LHCN-M2 (cell line): ENCODE measurements at places on chromosomes 5 and 9. TPM values are rescaled to one million over a fixed set of nuclear protein-coding genes. Genes with fewer than 3 reads are reported as not detected.

DNA sequence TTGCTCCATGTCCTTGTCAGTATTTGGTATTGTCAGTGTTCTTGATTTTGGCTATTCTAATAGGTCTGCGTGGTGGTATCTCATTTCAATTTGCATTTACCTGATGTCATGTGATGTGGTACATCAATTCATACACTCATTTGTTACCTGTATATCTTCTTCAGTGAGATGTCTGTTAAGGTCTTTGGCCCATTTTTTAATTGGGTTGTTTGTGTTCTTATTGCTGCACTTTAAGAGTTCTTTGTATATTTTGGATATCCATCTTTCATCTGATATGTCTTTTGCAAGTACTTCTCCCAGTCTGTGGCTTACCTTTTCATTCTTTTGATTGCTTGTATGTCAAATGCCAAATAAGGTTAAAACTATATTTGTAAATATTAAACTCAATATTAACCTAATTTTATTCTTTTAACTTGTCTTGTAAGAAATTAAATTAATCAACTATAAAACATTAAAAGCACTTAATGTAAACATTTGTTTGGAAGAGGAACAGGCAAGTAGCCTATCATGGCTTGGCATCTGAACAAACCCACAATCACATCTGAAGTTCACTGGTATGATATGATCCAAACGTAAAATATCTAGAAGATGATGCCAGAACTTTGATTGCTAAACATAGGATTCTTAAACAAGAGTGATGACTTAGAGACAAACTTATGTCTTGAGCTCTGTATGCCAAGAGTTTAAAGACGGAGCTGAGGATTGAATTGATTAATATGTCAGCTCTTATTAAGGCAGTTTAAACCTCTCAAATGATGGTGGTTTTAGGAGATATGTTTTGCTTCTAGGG is 587.3 kb downstream of the ANXA1 start:
- no peak for DNase-seq

DNA sequence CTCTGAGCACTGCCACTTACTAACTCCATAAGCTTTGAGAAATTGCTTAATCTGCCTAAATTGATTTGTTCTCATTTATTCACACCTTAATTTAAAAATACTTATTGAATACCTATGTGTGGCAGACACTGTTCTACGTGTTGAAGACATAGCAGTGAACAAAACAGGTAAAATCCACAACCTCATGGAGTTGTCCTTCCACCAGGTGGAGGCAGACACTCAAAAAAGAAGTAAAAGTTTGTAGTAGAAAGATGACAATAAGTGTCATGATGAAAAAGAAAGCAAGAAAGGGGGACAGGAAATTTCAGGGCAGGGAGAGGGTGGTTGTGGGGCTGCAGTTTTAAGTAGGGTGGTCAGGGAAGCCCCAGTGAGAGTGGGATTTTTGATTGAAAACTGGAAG is 94.9 kb downstream of the SREK1 start:
- peak; percentile 5 for DNase-seq

DNA sequence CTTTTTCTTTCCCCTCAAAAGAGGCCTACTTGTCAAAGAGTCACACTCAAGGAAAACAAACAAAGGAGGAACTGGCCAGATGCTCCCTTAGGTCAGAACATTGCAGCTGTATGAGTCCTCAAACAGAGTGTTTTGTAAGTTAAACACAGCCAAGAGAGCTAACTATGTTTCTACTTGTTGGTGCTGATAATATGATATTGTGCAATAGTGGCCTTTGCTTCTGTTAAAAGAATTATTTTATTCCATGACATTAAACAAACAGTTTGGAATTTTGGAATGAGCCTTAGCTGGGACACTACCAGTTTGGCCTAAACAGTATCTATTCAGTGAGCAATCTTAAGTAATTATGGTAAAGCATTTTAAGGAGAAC is 56.0 kb upstream of the TPD52L3 start:
- peak; percentile 33 for DNase-seq

- peak; percentile 88 for DNase-seq
These were observed 67.6 kb upstream of the NR5A1 start for GRCh38 chr9:124574534-124575375.

DNA sequence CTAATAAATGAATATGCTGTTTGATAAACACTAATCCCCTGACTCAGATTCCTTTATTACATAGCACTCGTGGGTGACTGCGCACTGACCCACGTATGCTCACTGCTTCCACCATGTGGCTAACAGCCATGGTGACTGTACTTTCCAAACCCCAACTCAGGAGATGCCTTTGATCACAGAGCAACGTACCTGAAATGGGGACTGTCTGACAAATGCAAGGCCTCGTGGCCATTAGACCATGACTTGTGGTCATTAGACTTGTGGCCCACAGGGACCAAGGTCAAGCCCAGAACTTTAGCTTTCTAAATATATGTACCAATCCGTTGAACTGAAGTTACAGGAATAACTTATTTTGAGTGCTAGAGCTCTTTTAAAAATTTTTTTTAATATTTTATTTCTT is 46.6 kb downstream of the CYFIP2 start:
- peak; percentile 44 for DNase-seq

DNA sequence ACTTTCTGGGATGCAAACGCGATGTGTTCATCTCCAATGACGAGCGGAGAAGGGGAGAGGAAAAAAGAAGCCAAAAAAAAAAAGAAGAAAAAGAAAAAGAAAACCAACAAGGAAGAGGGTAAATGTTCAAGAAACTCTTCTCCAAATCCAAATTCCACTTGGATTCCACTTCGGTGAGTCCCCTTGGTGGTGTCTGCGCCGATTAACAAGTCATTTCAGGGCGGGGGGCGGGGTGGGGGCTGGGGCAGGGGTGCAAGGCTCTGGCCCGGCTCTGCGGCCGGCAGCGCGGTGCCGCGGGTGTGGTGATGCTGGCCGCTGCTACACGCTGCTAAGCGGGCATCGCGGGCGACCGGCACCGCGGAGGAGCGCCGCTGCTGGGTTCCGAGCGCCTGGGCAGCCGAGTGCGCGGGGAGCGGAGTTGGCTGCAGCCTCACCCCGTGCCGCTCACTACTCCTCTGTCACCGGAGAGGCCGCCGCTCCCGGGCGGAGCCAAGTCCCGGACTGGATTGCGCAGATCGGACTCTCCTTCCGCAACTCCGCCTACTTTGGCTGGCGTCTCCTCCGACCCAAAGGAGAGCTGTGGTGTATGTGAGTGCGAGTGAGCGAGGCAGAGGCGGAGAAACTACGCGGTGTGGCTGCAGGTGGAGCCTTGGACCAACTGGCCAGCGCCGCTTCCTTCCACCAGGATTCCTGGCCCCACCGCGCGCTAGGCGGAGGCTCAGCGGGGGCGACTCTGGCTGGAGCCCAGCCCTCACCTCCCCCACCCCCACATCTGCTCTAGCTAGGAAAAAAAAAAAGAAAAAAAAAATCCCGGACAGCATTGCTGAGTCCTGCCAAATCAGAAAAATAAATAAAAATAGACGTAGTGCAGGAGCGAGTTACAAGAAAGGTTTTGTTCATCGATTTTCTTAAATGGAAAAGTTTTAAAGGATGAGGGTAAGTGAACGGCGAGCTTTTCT is at the start of gene SEMA6A:
TSS of gene SEMA6A (minus strand) at position 457 of the 959 bp plus-strand sequence. CDS start 69,879 bp downstream, outside the sequence.
- DNase-seq = peak; percentile 76

- DNase-seq = no peak
These were observed at the start of gene CANX for GRCh38 chr5:179698935-179699615. Gene CANX, plus strand, starts transcription at chr5:179698967. Its CDS starts 6,715 bp downstream, at chr5:179705682.

SHOC1 gene
- total RNA-seq = 0.26 TPM in 1 of 2 replicates, not detected in the other

DNA sequence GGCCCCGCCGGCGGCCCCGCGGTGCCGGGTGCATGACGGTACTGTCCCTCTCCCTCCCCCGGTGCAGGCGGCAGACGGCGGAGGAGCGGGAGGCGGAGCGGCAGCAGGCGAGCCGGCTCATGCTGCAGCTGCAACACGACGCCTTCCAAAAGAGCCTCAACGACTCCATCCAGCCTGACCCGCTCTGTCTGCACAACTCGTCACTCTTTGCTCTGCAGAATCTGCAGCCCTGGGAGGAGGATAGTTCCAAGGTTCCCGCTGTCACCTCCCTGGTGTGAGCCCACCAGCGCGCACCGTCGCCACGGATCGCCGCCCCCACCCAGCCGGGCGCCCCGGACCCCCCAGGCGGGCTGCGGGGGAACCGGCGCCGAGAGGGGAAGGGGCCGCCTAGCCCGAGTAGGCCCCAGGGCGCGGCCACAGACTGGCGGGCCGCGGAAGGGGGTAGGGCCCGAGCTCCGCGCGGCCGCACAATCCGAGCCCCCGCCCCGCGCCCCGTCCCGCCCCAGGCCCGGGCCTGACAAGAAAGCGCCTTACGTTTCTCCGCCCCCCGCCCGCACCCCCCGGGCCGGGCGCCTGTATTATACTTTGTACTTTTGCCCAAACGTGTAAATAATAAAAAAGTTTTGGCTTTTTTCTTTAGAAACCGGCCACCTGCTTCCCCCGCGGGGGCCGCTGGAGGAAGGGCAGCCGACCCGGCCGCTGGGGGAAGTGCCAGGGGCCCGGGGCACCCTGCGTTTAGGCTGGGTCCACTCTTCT is 2.5 kb downstream of the TLX3 start:
- DNase-seq = peak; percentile 7

- no peak for DNase-seq
These were observed 1.0 kb downstream of the PRDM6 start for GRCh38 chr5:123089914-123090660.

- no peak for DNase-seq
These were observed 9.7 kb upstream of the RORB start for GRCh38 chr9:74487395-74487794.
